Posterior vena cava (tissue), 2 donors: ENCODE measurements at places on chromosomes 11 and 22. TPM values are rescaled to one million over a fixed set of nuclear protein-coding genes. Genes with fewer than 3 reads are reported as not detected.

CSKMT gene
- 10.5 TPM for total RNA-seq

TMEM191B gene
- total RNA-seq: 0.62 TPM

SLC22A6 gene
- not detected for total RNA-seq

PATE2 gene
- 0.79 TPM for total RNA-seq

BIRC2 gene
- 36.5 TPM for total RNA-seq

APOBEC3B gene
- 0.14 TPM for total RNA-seq

ARHGAP20 gene
- total RNA-seq: 8.6 TPM

SLC43A3 gene
- 84.7 TPM for total RNA-seq

C11orf97 gene
- total RNA-seq: not detected

GPHA2 gene
- total RNA-seq: not detected

RIMBP3B gene
- 0.42 TPM for total RNA-seq

CARNS1 gene
- total RNA-seq: 1.4 TPM

CASP12 gene
- total RNA-seq: 1.5 TPM

MAJIN gene
- total RNA-seq: not detected

LRRC10B gene
- 1.6 TPM for total RNA-seq

DNA sequence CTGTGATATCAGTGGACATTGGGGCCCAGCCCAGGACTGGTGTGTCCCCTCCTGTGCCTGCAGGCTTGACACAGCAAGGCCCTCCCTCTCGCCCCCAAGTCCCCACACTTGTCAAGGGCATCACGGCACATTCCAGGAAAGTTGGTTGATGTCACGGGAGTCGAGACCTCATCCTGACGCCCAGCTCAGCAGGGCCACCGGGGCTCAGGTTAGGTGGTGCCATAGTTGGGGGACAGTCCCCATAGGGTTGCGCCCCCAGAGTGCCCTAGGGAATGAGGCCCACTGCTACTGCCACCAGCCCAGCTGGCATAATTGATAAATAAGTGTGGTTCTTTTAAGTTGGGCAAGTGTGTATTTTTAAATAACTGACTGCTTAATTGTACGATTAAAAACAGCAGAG, 28.3 kb upstream of the GRAMD4 start:
- DNase-seq: no peak

GRCh38 chr11:80930038-80930437, 1489.2 kb upstream of the TENM4 start:
- DNase-seq: no peak

GRCh38 chr22:42299586-42300258, 29.3 kb upstream of the TCF20 start:
- no peak for DNase-seq

GRCh38 chr11:63670096-63670432, 1.1 kb downstream of the ATL3 start:
- no peak for DNase-seq

DNA sequence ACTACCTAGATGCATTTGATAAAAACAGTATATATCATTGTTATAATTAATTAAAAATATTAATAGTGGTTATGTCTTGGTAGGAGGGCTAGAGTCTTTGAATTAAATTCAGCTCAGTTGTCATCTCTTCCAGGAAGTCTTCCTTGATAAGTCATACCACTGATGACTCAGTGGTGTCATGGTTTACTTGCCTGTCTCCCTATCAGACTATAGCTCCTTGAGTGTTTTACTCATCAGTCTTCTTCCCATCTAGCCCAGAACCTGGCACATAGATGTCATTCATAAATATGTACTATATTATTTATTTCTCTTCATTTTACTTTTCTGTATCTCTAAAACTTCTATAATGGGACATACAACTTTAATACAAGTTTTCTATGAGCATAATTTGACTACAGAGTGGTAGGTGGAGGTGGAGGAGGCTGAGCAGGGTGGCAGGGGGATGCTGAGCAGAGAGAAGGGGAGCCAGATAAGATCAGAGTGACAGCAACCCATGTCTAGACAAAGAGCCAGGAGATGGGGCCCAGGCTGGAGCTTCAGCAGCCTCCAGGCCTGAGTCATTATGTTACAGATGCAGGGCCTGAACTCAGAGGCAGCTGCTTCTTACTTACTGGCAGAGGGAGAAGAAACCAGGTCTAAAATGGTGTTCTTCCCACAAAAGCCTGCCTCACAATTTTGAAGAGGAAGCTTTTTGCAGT, 82.3 kb upstream of the PHOX2A start:
- DNase-seq: no peak

- DNase-seq: peak; percentile 84
Observed at GRCh38 chr11:31809857-31810778, 1.0 kb downstream of the PAX6 start.

GRCh38 chr11:123654566-123655081, at the start of gene SCN3B:
Gene SCN3B, minus strand, starts transcription at chr11:123654624. Its CDS starts 823 bp downstream, at chr11:123653801.
- peak; percentile 84 for DNase-seq

GRCh38 chr11:34309965-34310364, 47.8 kb downstream of the ABTB2 start:
- no peak for DNase-seq

- DNase-seq: no peak
Observed at GRCh38 chr11:18974192-18974591, 35.0 kb upstream of the MRGPRX1 start.

DNA sequence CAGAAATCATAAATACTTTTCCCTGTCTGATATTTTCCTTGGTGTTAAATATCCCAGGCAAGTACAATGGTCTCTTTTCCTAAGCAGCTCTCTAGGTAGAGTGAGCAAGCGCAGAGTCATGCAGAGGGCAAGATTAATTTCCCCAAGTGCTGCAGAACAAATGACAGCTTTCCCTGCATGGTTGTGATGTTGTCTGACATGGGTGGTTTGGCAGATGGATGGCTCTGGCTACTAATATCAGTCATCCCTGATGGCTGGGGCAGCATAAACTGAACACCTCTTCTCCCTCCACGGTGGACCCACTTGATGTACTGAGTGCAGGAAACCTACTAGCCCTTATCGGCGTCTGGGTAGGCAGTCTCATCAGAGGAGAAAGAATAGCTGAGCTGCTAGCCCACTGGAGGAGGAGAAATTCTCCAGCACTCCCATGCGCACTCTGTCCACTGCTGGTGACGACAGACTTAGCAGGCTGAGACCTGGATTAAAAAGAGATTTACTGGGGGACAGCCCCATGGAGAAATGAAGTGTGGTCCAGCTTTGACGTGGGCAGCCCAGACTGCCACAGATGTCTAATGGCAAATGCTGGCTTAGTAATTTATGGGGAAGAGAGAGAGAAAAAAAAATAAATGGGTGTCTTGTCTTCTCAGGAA, 202.9 kb downstream of the DBX1 start:
- no peak for DNase-seq

GRCh38 chr11:71449596-71449995, 1.4 kb upstream of the DHCR7 start:
- peak; percentile 6 for DNase-seq

GRCh38 chr11:34890812-34891211, 25.4 kb downstream of the APIP start:
- DNase-seq: no peak

- no peak for DNase-seq
Observed at GRCh38 chr11:131108760-131109159, 192.5 kb upstream of the SNX19 start.

DNA sequence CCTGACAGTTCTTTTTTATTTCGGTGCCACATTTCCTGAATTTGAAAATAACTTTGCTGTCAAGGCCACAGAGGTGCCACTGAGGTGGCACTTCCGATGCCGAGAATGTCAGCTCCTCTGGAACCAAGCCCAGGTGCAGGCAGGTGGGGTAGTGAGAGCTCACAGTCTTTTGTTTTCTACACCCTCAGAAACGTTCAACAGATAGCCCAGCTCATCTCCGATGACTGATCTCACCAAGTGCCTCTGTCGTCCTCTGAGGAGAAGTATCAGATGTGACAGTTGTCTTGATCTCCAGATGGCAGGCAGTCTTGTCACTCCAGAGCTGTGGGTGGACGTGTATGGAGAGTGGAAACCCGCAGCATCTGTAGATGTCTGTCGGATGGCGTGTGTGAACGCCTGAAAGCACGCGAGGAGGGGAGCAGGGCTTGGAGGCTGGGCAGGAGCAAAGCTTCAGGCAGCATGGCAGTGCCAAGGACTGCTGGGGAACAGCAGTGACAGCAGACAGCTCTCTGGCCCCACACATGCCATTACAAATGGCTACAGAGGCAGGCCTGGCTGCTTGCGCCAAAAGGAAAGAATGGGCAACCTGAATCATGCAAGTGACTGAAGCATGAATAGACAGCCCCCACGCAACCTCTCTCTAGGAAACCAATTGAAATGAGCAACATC, 877.0 kb downstream of the OPCML start:
- DNase-seq: no peak

- DNase-seq: peak; percentile 71
Observed at GRCh38 chr11:63592975-63593395, 21.2 kb downstream of the PLAAT3 start.

DNA sequence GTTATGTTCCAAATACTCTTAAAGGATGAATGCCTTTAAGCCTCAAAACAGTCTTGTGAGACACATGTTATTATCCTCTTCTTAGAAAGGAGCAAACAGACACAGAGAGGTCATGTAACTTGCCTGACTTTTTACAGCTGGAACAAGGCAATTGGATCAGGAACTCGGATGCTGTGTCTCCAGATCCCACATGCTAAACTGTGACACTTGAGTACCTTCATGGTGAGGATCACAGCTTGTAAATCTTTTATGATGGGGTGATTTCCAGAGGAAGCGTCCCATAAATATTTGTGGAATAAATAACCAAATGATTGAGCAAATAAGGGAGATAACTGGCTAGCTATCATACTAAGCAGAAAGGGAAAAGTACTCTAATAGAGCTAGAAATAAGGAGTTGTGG, 171.2 kb downstream of the C11orf91 start:
- no peak for DNase-seq

- peak; percentile 66 for DNase-seq
Observed at GRCh38 chr11:2298795-2299761, 2.6 kb downstream of the C11orf21 start.

GRCh38 chr22:23233752-23234408, 53.6 kb downstream of the BCR start:
- DNase-seq: no peak

GRCh38 chr22:45129703-45130524, 33.8 kb upstream of the NUP50 start:
- DNase-seq: no peak

DNA sequence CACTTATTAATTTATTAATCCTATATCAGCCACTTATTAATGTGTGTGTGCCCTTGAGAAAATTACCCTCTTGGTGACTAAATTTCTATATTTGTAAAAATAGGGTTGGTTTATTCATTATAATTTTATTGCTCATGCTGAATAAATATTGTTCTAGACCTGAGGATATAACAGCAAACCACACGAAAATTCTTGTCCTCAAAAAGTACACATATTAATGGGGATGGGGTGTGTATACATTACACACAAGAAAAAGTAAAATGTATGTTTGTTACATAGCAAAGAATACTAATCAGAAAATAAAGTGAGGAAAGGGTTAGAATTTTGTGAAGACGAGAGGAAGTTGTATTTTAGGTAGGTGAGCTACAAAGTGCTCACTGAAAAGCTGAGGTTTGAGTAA, 1068.9 kb upstream of the RAG2 start:
- DNase-seq: no peak

DNA sequence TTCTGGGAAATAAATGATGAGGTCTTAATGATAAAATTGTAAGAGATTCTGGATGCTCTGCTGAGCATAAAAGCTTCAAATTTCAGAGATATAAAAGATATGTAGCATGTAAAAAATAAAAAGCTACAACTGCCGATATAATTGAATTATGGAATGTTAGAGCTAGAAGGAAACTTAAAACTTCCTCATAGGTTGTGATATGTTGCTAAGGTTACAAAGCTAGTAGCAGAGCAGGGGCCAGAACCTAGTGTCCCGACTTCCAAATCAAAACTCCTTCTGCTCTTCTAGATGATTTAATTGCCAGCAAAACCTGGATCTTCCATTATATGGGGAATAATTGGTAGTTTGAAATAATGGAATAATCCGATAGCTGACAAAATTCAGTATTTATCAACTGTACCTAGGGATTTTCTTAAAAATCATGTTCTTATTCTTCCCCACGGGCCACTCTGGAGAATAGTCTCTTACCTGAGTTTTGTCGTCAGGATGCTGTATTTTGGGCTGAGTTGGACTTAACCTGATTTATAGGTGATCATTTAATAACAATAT, at the start of gene ASCL3:
Gene ASCL3, minus strand, starts transcription at position 499 of the 549 bp plus-strand sequence. CDS start 4,855 bp downstream, outside the sequence.
- DNase-seq: no peak

DNA sequence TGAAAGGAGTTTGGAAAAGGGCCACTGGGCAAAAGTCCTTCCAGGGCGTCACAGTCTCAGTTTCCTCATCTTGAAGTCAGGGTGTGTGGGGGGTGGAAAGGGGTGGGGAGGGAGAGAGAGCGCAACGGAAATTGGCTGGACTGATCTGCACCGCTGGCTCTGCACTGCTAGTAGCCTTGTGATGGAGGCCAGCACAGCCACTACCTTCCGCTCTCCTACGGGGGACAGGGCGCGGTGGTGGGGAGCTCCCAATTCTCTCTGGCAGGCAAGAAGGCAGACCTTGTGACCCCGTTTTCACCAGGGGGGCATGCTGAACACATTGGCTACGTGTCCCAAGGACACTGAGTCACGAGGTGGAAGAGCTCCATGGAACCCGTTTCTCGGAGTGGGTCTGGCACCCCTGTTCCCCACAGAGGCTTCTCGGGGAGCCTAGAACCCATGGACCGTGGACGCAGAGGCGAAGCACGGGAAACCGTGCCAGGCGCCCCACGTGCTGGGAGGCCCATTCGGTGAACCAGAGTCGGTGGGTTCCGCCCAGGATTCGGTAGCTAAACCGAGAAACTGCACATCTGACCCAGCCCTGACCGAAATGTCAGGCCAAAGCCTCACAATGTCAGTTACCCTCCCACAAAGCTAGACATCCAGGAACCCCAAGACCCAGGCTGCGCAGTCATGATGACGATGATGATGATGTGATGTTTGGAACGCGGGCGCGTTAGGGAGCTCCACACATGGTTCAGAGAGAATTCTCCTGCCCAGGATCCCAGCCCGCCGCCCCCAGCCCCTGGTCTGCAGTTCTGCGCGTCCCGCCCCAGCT, 28.3 kb upstream of the WNT11 start:
- DNase-seq: peak; percentile 93

DNA sequence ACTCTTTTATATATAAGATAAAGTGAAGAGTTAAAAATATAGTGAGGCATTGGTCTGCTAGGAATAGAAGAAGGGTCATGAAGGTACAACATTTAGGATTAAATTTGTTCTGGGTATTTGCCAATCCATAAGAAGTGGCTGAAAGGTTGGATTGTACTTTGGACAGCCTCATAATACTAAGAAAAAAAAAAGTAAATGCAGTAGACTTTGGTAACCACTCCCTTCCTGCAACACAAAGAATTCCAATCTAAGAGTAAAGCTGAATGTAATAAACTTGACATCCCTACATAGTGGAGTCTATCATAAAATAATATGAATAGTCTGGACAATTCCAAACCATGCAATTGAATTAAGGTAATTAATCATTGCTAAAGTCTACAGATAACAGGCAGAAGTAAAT, 2294.4 kb downstream of the LRRC4C start:
- DNase-seq: no peak

- DNase-seq: no peak
Observed at GRCh38 chr11:1949302-1949701, 2.2 kb downstream of the MRPL23 start.
